ENCODE measurements at places on chromosomes 2 and 18. TPM values are rescaled to one million over a fixed set of nuclear protein-coding genes. Genes with fewer than 3 reads are reported as not detected.
A peak's percentile ranks its signal among the peaks of the same experiment; 100 is the strongest.

The DSEL gene
- 19.0 TPM for total RNA-seq

The CDH2 gene
- total RNA-seq, result 39.2 TPM

The BCL11A gene
- total RNA-seq, result 3.1 TPM

DNA sequence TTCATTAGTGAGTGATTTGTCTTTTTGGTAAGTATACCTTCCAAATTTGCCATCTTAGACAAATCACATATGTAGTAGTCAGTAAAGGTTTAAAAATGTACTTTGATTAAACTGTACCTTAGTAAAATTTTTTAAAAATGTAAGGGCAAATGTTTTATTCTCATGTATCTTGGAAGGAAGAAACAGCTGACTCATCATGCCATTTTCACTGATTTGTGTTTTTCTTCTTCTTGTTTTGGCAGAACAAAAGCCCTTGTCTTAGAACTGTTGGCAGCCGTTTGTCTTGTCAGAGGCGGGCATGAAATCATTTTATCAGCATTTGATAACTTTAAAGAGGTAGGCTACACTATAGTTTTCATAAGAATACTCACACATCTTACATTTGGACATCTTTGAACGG lies 136.5 kb downstream of the PRPF40A start:
- no peak for DNase-seq

DNA sequence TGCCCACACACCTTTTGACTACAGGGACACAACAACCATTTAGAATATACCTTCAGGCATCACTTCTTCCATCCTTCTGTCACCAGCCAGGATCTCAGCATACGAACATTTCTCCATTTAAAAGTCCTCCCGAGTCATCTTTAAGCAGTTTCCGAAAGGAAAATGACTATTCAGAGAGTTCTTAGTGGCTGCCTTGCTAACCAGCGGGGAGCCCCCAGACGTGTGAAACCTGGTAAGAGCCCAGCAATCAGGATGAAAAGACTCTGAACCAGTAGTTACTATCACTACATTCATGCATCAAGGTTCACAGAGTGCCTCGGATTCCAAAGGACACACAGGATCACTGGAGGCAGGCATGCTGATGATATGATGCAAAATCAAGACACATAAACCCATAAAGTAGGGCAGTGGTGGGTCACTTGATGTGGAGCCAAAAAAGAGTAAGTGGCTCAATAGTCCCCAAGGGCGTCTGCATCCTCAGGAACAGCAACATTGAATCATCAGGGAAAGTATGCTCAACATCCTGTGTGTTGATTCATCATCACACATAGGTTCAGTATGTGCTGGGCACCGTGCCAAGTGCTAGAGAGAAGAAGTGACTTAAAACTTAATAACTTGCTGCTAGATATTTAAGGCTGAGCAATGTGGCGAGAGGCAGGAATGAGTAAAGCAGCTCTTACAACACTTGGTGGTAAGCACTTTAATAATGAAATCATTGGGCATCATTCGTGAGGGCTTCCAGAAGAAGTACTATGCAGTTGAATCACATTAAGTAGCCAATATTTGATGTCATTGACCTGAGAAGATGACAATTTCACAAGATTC lies 4.4 kb downstream of the CCL20 start:
- DNase-seq, result peak; percentile 99

Measured in PC-3 (cell line).